ENCODE measurements at places on chromosomes 11 and 22.

- no peak for DNase-seq
Measured at GRCh38 chr11:104771763-104772162, 126.5 kb downstream of the CASP12 start.

- no peak for DNase-seq
Measured at GRCh38 chr11:113163291-113164030, 150.9 kb upstream of the TTC12 start.

DNA sequence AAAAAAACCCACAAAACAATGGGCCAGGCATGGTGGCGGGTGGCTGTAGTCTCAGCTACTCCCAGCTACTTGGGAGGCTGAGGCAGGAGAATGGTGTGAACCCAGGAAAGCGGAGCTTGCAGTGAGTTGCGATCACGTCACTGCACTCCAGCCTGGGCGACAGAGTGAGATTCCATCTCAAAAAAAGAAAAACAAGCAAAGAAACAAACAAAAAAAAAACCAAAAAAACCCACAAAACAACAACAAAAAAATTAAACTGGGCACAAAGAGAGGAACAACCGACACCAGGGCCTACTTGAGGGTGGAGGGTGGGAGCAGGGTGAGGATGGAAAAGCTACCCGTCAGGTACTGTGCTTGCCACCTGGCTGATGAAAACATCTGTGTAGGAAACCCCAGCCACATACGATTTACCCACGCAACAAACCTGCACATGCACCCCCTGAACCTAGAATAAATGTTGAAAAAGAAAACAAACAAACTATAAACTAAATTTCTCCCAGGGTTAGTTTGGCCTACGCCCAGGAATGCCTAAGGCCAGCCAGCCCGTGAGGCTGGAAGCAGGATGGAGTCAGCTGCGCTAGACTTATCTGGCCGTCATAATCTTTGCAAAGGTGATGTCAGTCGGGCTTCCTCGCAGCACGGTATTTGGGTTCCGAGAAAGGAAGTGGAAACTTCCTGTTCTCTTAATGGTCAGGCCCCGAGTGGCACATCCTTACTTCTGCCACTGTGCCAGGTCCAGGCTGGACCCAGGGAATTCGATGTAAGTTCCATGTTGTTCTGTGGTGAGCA, 21.9 kb upstream of the CYB5R3 start:
- no peak for DNase-seq

DNA sequence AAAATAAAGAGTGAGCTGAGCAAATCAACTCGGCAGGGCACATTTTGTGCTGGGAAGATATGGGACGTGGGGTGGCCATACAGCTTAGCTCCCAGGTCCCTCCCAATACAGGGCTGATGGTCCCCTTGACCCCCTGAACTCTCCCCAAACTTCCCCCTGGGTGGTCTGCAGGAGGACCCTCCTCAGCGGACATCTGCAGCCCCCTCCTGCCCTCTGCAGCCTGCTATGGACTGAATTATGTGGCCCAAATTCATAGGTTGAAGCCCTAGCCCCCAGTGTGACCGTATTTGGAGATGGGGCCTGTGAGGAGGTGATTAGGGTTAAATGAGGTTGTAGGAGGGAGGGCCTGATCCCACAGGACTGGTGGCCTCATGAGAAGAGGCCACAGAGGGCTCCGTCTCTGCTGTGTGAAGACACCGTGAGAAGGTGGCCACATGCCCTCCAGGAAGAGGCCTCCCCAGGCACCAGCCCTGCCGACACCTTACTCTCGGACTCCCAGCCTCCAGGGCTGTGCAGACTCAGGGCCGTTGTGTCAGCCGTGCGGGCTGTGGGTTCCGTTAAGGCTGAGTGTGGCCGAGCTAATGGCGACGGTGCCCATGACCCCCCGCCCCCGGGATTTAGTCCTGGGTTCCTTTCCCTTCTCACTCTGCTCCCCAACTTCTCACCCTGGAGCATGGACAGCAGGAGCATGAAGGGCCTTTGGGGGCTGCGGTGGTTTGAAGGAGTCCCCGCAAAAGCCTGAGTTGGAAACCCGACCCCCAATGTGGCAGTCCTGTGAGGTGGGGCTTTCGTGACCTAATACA, 1042.8 kb downstream of the BRD1 start:
- no peak for DNase-seq

- DNase-seq = no peak
Measured at GRCh38 chr22:41568811-41569210, 8.0 kb downstream of the CSDC2 start.

GRCh38 chr22:29756341-29756740, 10.5 kb downstream of the ZMAT5 start:
- DNase-seq = no peak

- DNase-seq = no peak
Measured at GRCh38 chr22:50010676-50011446, 1.7 kb downstream of the IL17REL start.

DNA sequence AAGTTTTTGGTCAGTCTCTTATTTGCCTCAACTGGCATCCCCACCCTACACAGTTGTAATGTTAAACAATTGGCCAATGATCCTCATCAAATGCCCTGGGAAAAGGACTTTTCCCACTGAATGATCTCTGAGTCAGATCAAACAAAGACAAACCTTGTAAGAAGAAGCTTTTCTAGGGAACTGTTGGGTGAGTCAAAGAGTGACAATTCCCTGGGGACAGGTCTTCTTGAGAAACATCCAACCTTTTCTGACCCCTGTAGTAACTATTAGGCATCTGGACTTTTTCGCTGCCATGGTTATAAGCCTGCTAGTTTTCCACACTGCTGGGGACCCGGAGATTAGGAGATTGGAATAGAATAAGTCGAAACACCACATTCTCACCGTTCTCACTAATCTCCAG, 789.8 kb upstream of the API5 start:
- no peak for DNase-seq

GRCh38 chr11:91299980-91300379, 924.6 kb upstream of the FAT3 start:
- DNase-seq = no peak

DNA sequence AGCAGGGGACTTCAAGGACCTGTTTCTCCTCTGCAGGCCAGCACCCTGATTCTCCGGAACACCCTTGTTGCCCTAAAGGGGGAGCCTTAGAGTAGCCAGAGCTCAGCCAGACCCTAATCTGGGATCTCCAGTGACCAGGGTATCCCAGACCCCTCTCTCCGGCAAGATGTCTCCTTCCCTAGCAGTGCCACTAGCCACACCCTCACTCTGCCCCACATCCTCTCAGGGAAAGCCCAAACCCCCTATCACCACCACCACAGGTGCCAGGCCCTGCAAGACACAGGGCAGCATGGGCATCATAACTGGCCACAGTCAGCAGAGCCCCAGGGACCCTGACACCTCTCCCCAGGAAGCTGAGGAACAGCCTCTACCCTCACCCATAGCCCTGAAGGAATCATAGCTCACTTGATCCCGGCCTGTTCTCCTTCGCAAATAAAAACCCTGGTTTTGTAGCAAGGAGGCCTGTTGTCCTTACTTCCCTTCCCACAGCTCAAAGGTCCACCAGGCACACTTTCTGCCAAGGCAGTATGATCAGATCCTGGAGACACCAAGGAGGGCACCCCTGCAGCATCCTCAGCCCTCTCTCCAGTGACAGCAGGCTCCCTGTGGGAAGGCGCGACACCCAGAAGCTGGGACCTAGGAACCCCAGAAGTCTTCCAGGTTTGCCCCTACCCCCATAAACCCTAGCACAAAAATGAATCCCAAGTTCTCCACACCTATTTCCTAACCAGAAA, 4.6 kb downstream of the CFL1 start:
- DNase-seq = no peak

- no peak for DNase-seq
Measured at GRCh38 chr11:45806072-45806933, 1.4 kb downstream of the SLC35C1 start.

GRCh38 chr11:114148013-114148382, 88.5 kb downstream of the ZBTB16 start:
- no peak for DNase-seq

DNA sequence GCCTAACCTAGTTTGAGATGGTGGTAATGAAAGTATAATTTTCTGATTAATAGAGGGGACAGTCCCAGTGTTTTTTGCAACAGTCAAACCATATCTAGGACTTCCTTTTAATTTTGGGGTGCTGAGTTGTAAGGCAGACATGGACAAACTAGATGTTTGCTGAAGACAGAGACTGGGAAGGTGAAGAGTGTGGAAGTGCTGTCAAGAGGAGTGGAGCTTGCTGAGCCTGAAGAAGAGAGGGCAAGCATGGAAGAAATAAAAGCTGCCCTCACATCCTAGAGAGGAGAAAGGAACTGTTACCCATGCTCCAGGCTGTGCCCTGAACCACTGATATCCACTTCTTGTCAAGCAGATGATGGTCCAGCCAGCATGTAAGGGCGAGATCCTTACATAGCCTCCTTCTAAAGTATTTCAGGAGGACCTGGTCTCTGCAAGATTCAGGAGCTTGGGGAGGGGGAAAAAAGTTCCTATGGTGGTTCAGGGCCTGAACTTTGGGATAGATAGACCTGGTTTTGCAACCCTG, 51.4 kb downstream of the PRR5L start:
- no peak for DNase-seq

GRCh38 chr22:30396871-30397655, at the start of gene SEC14L2:
TSS of gene SEC14L2 (plus strand) at chr22:30397018. CDS start at chr22:30397117, 99 bp downstream.
- no peak for DNase-seq

DNA sequence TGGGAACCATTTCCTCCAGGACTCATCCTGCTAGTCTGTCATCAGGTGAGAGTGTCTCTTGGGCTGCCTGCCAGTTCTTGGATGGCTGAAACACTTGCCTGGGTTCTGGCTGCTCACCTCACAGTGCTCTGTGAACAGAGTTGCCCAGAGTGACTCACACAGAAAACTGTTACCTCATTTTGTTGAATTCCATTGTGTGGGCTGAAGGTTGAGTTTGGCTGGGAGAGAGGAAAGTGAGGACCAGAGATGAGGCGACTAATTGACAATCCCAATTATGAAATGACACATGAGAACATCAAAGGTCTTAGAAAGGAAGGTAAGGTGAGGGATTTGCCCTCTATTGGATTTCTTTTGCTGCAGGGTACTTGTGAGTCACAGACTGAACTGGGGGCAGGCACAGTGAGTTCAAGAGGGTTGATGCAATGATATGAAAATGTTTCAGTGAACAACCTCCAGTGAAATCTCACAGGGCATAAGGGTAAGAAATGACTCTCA, 20.2 kb upstream of the CALCB start:
- no peak for DNase-seq

GRCh38 chr22:29217827-29218757, 12.4 kb downstream of the EMID1 start:
- no peak for DNase-seq

GRCh38 chr22:39209756-39210155, 35.0 kb downstream of the PDGFB start:
- DNase-seq = no peak

- DNase-seq = no peak
Measured at GRCh38 chr11:86547727-86548126, 124.7 kb downstream of the ME3 start.

DNA sequence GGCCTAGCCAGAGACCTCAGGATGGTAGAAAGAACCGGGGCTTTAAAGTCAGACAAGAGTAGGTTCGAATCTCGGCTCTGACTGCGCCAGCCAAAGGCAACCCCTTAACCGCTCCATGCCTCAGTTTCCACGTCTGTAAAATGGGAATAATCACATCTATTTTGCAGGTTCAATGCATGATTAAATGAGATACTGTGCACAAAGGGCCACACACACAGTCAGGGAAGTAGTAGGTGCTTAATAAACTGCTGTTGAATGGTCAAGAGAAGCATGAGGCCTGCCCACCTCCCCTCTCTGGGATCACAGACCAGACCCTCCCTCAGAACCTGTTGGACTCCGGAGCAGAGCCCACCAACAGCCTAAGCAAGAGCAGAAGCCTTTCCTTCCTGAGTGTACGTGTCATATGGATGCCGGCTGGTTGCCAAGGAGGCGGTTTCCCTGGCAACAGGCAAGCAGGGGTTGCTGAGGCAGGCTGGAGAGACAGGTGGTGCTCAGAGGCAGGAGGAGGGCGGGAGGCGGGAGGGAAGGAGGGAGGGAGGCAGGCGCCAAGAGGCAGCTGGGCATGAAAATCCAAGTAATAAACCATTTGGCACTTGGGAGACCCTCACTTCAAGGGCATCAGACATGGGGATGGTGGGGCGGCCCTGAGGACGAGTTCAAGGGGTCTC, 43.9 kb downstream of the NFAM1 start:
- DNase-seq = no peak

- DNase-seq = no peak
Measured at GRCh38 chr22:38012604-38013072, 28.3 kb upstream of the SOX10 start.

- no peak for DNase-seq
Measured at GRCh38 chr11:134452026-134452837, 40.2 kb upstream of the B3GAT1 start.

DNA sequence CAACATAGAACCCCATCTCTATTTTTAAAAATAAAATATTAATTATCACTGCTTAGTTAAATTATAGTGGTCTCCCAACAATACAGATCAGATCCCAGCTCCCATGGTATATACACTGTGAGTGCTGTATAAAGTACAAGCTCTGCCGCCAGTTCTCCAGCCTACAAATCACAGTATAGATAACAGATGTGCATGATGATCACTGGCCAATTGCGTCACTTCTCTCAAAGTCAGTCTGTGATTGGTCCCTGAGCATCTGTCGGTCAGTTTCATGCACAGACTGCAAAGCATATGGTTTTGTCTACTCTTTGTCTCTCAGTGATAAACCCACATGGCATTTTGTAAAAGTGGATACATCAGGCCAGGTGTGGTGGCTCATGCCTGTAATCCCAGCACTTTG, 15.7 kb downstream of the PPARA start:
- no peak for DNase-seq

- no peak for DNase-seq
Measured at GRCh38 chr11:43377389-43377788, 18.7 kb downstream of the TTC17 start.

- DNase-seq = no peak
Measured at GRCh38 chr22:21013657-21014201, 1.2 kb upstream of the P2RX6 start.

- DNase-seq = no peak
Measured at GRCh38 chr22:30732426-30732825, 37.8 kb downstream of the OSBP2 start.

DNA sequence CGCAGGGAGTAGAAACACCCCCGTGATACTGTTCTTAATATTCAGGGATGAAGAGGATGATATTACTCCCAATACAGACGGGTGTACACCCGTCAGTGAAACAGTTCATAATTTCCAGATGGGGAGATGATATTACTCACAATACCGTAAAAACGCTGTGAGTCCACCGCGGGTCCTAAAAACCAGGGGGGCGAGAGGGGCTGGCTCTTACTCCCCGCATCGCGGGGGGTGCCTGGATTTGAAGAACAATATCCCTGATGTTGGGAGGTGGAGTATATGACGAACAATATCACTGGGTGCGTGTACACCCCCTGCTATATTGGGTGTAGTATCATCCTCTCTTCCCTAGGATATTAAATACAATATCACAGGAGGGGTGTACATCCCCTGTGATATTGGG, 20.5 kb upstream of the APOL5 start:
- no peak for DNase-seq

GRCh38 chr11:83572581-83573496, 286.7 kb upstream of the CCDC90B start:
- no peak for DNase-seq

Data from forelimb muscle (tissue), 1 donor.